Erythroblast (primary cell): ENCODE measurements at places on chromosomes 2 and 18.
A peak's percentile ranks its signal among the peaks of the same experiment; 100 is the strongest.

GRCh38 chr2:42976351-42976750, 184.0 kb upstream of the HAAO start:
- DNase-seq = no peak

GRCh38 chr2:84768840-84769239, 112.0 kb downstream of the TRABD2A start:
- no peak for DNase-seq

- no peak for DNase-seq
Observed at GRCh38 chr2:20172273-20173055, 52.5 kb downstream of the SDC1 start.

GRCh38 chr2:158546412-158547144, 89.8 kb downstream of the PKP4 start:
- DNase-seq = peak; percentile 6

DNA sequence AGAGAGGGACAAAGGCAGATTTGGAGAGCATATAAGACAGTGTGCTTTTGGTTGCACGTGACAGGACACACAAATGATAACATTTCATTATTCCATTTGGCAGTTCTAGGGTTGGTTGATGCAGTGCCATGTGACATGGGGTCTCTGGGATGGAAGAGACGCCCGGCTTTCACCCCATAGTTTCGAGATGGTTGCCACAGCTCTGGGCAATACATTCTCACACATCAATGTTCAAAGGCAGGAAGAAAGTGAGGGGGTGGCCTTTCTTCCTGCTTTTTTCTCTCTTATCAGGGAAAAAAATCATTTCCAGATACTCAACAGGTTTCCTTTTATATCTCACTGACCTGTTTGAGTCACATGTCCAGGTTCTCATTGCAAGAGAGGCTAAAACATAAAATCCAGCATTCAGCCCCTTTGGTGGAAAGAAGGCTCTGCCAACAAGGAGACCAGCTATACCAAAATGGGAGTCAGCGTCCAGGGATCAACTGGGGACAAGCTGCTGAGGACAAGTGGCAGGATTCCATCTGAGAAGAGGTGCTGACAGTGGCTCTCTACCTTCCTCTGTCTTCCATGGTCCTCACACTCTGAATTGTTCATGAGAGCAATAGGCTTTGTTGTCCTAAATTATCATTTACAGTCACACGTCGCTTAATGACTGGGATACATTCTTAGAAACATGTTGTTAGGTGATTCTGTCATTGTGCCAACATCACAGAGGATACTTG, 29.1 kb upstream of the ANKRD44 start:
- no peak for DNase-seq

DNA sequence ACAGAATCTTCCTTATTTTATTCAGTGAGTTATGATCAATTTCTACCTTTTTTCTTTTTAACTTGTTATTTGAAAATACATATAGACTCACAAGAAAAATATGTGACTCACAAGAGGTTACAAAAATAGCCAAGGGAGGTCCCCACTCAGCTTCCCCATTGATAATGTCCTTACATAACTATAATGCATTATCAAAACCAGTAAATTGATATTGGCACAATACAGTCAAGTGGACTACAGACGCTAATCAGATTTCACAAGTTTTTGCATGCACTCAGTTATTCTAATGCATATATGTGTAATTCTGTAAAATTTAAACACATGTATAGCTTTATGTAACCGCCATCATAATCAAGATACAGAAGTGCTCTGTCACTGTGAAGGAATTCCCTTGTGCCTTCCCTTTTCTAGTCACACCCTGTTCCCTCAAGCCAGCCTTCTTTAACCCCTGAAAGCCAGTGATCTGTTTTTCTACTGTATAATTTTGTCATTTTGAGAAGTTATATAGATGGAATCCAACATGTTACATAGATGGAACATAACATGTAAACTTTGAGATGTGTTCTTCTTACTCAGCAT, 118.4 kb downstream of the ALMS1 start:
- DNase-seq = peak; percentile 47

GRCh38 chr2:29011418-29012060, 30.4 kb downstream of the TOGARAM2 start:
- DNase-seq = no peak

DNA sequence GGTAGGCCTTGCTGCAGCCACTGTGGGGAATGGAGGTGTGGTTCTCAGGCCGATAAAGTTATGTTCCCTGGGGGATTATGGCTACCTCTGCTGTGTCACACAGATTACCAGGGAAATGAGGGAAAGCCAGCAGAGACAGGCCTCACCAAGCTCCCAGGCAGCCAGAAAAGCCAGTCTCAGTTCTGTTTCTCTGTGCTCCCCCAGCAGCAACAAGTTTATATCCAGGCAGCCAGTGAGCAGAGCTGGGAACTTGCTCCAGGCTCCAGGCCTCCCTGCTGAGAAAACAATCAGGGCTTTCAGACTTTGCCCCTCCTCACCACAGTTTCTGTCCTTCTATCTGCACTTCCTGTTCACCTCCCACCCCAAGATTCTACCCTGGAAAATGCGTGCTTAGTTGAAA, 596.6 kb upstream of the GYPC start:
- no peak for DNase-seq

DNA sequence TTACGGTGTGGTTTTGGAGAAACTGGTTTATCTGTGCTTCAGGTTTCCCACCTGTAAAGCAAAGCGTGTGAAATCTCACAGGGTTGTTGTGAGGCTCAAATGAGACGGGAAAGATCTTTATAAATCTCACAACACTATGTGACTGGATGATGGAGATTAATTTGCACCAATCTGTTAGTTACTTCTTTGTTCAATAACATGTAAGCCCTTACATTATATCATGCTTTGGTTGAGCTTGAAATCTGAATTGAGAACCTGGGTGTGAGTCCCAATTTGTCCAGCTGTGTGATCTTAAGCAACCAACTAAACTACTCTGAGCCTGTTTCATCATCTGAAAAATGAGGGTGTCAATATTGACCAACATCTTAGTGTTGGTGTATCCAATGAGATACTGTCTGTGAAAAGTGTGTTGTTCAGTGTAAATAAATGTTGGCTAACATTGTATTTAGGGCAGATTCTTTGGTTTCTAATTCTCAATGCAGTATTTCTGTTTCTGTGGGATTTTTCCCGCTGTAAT, 741 bp upstream of the GCKR start:
- no peak for DNase-seq
